Activated CD4-positive, alpha-beta T cell treated with anti-CD3 and anti-CD28 coated beads for 24 hours (primary cell): ENCODE measurements at places on chromosomes 1 and 21.

DNA sequence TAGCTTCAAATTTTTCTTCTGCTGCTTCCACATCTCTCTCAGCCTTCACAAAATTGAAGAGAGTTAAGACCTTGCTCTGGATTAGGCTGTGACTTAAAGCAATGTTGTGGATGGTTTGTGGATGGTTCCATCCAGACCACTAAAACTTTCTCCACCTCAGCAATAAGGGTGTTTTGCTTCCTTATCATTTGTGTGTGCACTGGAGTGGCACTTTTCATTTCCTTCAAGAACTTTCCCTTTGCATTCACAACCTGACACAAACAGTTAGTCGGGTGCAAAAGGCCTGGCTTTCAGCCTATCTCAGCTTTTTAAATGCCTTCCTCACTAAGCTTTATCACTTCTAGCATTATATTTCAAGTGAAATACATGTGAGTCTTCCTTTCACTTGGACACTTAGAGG, 30.3 kb downstream of the DENND1B start:
- no peak for DNase-seq

- DNase-seq = no peak
Measured at GRCh38 chr1:7040969-7041695, 255.9 kb downstream of the CAMTA1 start.

GRCh38 chr1:45884700-45885099, 81.3 kb downstream of the MAST2 start:
- DNase-seq = no peak

DNA sequence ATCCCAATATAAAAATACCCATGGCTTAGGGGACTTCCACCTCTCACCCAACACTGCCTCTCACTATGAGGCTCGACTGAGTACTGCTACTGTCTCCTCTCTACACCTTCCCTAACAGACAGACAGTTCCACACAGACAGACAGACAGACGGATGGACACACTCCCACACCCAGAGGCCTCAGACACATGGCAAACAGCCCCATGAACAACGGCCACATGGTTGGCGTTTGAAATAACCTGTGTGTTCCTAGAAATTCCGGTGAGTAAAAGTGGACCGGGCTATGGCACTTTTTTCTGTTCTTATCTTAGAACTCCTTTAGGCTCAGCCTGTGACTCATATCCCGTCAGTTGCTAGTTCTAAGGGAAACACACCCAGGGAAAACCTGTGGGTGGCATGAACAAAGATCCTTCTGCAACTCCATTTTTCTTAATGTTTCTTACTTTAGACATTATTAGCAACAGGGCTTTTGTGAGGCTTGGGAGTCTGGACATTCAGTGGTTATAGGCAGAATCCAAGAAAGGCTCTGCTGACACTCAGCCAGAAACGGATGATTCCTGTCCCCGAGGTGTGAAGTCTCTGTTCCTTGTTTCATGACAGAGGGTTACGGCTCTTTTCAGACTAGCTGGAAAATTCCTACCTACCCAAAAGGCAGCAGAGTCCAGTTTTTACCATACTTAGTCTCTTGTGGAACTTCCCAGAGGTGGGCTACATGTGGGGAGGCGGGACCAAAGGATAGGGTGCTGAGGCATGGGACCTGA, 90.5 kb upstream of the TLR5 start:
- no peak for DNase-seq

GRCh38 chr1:113226148-113226547, 153.2 kb downstream of the LRIG2 start:
- no peak for DNase-seq

GRCh38 chr1:210662291-210663050, 333.8 kb downstream of the HHAT start:
- DNase-seq = no peak

DNA sequence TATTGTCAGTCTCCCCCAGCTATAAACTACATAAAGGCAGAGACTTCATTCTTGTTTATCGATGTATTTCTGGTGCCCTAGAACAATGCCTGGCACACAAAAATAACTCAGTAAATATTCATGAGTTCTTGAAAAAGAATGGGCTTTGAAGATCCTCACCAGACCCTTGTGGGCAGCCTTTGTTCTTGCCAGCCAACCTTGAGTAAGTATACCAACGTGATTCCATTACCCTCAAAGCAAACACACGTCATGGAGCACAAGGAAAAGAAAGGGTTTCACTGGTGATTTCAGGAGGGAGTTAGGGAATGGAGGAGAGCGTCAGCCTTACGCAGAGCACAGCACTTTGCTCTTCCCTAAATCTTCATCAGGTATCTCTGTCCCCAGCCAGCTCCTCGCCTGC, 29.4 kb downstream of the NMNAT2 start:
- DNase-seq = no peak
